ENCODE measurements at places on chromosomes 7 and 10.

DNA sequence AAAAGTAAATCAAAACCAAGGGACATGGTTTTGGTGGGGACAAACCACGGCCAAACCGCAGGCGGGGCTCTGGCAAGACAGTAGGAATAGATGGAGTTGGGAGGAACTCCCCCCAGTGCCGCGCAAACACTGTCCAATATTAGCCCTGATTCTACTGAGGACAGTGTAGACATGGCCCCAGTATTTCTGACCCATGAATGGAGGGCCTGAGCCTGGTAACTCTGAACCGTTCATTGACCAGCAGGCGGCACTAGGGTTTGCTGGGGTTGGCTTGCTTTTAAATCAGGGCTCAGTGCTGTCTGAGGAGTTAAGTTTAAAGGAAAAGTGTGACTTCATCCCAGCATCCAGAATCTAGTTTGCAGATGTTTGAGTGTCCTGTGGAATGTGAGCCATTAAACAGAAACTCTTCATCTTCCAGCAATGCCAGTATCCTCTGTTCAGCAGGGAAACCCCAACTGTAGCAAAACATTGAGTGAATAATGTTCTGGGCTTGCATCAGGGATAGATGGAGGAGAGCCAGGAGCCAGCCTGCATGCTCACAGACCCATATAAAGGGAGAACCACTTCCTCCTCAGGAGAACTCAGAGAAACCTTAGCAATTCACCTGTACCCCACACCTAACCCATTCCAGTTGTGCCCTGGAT is 147.4 kb upstream of the PRSS58 start:
- DNase-seq = peak; percentile 63

- DNase-seq = no peak
Measured at GRCh38 chr7:97138830-97139229, 21.3 kb downstream of the SDHAF3 start.

GRCh38 chr7:103598326-103598905 is 152.4 kb upstream of the SLC26A5 start:
- no peak for DNase-seq

GRCh38 chr7:132901241-132901640 is 180.6 kb downstream of the CHCHD3 start:
- no peak for DNase-seq

DNA sequence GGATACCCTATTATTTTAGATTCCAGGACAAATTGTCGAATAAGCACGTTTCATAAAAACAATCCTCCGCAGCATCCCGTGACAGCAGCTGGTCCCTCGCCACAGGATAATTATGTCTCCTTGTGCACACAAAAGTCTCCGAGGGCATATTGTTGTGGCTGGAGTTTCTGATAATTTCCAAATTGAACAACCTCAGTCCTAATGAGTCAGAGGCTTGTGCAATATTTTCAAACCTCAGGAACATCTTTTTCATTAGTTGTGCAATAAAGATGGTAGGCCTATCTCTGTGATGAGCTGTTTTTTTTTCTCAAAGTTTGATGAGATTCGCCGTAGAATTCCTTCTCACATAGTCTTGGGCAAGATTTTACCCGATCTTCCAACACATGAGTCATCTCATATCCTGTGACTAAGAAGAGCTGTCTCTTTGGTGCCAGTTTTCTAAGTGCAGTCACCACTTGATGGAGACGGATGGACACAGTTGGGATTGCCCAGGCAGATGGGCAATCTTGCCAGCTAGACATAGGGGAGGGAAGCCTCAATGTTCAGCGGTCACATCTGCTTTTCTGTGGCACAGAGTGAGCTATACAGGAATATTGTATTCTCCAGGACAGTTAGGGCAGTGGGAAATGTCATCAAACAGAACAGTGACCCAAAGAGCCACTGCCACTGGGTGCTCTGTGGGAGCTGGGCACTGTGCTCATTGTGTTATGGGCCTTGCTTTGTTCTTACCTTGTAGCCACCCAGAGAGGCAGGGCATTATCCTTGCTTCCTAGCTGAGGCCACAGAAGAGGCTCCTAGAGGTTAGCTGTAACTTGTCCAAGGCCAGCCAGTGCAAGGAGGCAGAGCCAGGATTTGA is 7.8 kb downstream of the HTRA1 start:
- DNase-seq = peak; percentile 100

DNA sequence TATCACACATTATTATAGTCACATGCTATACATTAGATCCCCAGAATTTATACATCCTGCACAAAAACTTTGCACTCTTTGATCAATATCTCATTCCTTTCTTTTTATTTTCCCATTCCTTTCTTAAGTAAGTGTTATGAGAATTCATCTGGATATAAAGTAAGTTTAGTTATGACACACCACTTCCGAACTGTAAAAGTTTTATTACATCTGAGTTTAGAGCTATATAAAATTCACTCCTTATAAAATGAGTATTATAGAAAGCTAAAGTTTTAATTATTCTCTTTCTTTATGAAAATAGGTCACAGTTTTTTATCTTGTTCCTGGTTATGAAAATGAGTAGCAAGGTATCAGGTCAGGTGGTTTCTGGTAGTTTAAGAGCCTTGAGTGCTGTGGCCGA is 84.7 kb upstream of the PLXDC2 start:
- DNase-seq = no peak

DNA sequence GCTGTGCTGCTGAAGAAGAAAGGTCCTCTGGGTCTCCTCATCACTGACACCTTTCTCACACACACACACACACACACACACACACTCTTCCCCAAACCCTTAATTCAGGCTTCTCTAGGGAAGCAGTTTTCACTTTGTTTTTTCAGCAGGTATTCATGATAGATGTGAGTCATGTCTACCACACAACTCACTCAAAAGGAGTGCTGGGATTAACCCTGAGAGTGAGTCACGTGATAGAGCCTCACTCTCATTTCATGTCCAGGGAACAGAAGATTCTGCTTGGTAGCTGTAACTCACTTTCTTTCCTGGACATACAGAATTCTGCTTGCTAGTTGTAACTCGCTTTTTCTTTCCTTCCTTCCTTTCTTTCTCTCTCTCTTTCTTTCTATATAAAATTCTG is 45.4 kb downstream of the VIM start:
- DNase-seq = peak; percentile 24

- DNase-seq = no peak
Measured at GRCh38 chr7:135744938-135745702, 3.5 kb downstream of the FAM180A start.

Data from GM04503 (cell line).